ENCODE measurements at places on chromosomes 3 and 15. TPM values are rescaled to one million over a fixed set of nuclear protein-coding genes. Genes with fewer than 3 reads are reported as not detected.

- DNase-seq = no peak
- no peaks in the 10 kb centered on the region for H3K4me1 ChIP-seq
- no peaks in the 10 kb centered on the region for H3K27me3 ChIP-seq
- no peak overlapping the region for H3K27ac ChIP-seq
- no peaks in the 10 kb centered on the region for H3K36me3 ChIP-seq
These were observed 1080.1 kb upstream of the ALCAM start for GRCh38 chr3:104286645-104287044.

- H3K36me3 ChIP-seq = peaks cover 13% of the 10 kb centered on the region
- DNase-seq = no peak
- no peaks in the 10 kb centered on the region for H3K4me1 ChIP-seq
- H3K4me3 ChIP-seq = no peak overlapping the region
- no peaks in the 10 kb centered on the region for H3K27me3 ChIP-seq
These were observed 87.3 kb downstream of the DHX30 start for GRCh38 chr3:47890126-47890827.

PROK2 gene
- total RNA-seq = 0.20 TPM

LRRIQ4 gene
- total RNA-seq = not detected
